ENCODE measurements at places on chromosomes 5 and 9.

- no peak for DNase-seq
These were observed 8.8 kb upstream of the GGTA1 start for GRCh38 chr9:121508415-121508814.

DNA sequence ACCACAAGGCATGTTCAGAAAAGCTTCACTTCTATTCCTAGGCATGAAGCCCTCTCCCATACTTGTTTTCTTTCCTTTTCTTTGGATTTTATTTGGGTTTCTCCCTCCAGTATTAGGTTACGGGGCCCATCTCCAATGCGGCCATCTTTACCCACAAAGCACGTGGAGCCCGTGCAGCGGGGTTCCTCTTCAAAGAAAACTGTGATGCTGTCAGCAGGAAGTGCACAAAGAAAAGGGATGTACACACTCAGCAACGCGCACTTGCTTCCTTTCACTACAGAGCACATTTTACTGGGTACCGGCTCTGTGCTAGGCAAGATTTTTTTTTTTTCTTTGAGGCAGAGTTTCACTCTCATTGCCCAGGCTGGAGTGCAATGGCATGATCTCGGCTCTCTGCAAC lies 106.6 kb downstream of the COL23A1 start:
- no peak for DNase-seq

DNA sequence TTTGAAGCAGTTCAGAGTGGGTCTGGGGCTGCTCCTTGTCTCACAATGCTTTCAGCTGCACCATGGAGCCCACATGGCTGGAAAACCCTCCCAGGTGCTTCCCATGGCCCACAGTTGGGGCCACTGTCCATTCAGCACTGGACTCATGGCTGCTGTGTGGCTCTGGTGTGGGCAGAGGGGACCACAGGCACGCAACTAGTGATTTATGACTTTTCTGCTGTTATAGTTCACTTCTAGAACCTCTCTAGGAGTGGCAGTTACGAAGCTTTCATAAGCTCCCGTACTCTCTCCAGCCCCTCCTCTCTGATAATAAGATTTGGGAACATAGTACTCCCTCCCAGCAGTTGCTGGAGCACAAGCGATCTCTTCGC lies 29.0 kb downstream of the GLRA1 start:
- no peak for DNase-seq

- no peak for DNase-seq
These were observed 2.8 kb downstream of the MAMDC4 start for GRCh38 chr9:136854842-136855460.

GRCh38 chr5:160187091-160187490 lies 42.2 kb upstream of the FABP6 start:
- DNase-seq: no peak

DNA sequence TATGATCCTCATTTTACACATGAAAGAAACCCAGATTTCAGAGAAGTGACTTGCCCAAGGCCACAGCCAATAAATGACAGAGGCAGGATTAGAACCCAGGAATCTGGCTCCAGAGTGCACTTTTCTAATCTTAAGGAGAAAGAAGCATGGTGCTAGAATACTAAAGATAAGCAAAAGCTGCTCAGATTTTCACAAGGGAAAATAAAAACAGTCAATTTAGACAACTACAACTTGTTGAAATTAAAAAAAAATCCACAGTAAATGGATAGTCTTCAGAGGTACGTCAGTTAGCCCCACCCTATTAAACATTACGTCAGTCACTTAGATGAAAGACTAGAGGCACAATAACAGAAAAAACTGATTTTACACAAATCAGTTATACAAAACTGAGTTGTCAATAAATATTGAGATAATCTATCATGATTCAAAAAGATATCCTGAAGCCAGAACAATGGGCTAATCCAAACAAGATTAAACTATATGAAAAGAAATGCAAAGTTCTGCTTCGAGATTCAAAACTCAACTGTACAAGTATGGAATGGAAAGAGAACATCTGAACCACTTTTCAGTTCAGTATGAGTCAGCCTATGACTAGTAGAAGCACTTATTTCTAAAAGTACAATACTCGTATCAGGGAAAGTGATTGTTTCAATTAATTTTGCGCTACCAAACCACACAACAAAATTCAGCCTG lies 9.3 kb downstream of the TMEM245 start:
- no peak for DNase-seq

GRCh38 chr5:54296386-54296785 lies 14.0 kb downstream of the ARL15 start:
- no peak for DNase-seq

Measured in GM12864 (cell line).